ENCODE measurements at places on chromosomes 12 and 14.

- DNase-seq = no peak
Measured at GRCh38 chr14:45785240-45785639, 532.2 kb upstream of the MIS18BP1 start.

- no peak for DNase-seq
Measured at GRCh38 chr14:32679927-32680612, 258.6 kb upstream of the NPAS3 start.

DNA sequence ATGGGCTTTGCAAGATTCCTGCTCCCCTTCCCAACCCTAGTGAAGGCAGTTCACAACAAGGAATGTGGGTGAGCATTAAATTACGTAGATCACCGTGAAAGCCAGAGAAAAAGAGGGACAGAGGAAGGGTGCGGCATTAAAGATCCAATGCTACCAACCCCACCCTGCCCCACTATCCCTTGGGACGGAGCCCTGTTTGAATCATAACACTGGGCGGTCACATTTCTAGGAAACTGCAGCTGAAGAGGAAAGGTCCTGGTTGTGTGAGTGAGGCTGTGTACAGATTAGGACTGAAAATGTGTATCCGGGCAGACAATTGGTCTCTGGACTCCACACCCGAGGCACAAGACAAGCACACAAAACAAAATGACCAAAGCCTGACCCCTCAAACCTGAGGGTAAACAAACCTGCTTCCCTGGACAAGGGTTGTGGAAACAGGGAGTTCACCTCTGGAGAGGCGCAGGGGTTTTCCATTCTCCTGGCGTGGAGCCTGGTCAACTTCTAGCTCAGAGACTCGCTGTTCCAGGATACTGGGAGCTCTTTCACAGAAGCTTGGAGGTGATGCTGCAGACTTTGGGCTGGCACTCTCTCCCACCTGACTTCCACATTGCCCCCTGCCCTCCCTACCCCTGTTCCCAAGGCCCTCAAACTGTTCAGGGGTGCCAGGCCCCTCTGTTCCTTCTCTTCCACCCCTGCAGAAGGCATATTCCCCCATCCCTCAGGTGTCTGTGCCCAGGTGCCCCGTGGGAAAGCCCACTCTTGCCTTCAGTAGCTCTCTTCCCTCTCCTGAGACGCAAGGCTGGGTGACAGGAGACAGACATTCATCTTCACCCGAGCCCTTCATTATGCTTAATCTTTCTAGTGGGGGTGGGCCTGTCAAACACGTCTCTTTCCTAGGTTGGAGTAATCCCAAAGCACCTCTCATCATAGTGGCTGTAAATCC is 16.5 kb downstream of the NINJ2 start:
- peak; percentile 77 for DNase-seq

DNA sequence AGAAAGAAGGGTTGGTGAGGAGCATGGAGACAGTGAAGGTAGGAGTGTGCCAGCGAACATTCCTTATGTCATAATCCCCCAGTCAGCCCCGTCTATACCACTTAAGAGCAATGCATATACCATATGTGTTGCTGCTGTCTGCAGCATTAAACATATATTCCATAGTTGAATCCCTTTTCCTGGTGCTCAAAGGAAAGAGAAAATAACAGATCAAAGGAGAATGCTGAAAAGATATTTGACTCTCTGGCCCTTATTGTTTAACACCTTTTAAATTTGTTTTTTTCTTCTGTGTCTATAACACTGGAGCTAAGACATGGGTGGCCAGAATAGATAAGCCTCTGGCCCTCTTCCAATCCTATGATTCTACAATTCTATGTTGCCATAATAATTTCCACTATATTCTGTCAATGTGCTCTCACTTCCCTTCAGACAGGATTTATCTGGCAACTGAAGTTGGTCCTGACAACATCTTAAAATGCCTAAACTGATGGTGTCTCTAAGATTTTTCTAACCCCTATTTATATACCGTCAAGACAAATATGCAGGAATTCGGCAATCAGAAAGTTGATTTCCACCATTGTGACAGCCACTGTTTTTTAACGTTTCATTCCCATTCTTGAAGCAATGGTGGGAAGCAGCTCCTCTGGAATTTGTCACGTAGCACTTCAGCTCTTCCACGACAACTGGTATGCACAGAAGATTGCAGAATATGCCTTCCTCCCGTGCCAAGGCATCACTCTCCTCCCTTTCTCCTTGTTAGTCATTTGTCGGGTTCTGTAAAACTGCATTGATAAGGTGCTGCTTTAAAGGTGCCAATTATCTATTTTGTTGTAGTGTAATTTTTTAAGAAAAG is 204.7 kb downstream of the BCAT1 start:
- peak; percentile 39 for DNase-seq

DNA sequence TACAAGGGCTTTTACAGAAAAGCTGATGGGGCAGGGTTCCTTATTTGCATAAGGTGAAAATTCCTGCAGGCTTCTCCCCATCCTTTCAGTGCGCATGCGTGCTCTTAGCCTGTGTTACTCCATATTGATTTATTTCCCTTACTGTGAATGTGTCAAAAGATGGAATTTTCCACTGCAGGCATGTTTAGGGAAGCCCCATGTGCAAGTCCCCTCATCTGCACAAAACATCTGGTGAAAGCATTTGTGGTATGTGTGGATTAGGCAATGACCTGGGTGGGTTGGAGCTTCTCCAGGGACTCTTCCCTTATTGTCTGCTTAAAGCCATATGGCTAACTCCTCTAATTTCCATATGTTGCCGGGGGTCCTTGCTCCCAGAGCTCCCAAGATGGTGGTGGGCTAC is 912.7 kb upstream of the LRFN5 start:
- no peak for DNase-seq
